ENCODE measurements at places on chromosomes 1 and 21.

- DNase-seq = no peak
Observed at GRCh38 chr1:109438798-109439297, 12.6 kb upstream of the PSMA5 start.

DNA sequence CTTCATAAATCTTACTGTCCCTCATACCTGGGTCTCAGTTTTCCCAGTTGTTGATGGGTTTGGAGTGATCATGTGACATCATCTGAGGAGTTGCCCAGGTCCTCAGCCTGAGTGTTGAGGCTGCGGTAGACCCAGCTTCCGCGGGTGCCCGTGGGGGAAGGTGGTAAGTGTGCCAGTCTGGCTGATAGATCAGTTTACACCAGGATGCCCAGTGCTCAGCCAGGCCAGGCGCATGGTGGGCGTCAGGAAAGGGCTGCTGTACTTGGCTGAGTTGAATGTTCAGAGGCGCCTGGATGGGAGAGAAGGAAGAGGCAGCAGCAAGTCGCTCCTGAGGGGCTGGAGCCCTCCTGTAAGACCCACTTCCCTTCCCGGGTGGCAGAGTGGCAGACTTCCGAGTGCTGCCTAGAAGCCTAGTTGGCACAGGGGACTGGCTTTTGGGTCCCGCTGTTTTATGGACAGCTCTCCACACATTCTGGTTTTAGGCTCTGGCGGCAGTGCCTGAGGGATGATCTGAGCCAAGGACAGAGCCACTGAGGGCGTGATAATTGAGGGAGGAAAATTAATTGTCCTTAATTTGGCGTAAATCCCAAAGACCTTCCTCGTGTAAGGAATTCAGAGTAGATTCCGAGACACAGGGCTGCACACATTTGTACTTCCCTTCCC is 35.8 kb downstream of the PTPRF start:
- DNase-seq = no peak

GRCh38 chr21:41441546-41441945 is 15.5 kb downstream of the MX1 start:
- no peak for DNase-seq

DNA sequence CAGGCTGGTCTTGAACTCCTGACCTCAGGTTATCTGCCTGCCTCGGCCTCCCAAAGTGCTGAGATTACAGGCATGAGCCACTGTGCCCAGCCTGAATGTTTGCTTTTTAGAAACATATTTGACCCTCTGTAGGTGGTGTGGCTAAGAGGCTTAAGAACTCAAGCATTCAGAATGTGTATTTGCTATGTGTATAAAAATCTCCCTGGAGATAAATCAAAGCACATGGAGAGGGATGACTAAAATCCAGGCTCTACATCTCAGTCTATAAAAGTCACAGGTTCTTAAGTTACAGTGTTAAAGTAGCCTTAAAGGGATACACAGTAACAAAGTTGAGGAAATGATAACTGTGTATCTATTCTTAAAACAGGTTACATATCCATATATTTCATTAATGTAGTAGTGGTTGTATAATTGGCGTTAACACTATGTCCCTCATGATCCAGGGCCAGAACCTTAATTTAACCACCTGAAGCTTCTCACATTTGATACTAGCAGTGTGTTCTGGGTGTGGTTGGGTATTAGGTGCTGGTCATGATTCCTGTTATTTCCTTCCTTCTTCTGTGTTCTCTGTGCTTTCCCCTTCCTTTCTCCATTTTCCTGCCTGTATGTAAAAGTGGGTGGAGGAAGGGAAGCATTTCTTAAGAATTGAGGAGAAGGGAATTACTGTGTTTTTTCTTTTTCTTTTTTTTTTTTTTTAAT is 16.2 kb downstream of the GIPC2 start:
- no peak for DNase-seq

DNA sequence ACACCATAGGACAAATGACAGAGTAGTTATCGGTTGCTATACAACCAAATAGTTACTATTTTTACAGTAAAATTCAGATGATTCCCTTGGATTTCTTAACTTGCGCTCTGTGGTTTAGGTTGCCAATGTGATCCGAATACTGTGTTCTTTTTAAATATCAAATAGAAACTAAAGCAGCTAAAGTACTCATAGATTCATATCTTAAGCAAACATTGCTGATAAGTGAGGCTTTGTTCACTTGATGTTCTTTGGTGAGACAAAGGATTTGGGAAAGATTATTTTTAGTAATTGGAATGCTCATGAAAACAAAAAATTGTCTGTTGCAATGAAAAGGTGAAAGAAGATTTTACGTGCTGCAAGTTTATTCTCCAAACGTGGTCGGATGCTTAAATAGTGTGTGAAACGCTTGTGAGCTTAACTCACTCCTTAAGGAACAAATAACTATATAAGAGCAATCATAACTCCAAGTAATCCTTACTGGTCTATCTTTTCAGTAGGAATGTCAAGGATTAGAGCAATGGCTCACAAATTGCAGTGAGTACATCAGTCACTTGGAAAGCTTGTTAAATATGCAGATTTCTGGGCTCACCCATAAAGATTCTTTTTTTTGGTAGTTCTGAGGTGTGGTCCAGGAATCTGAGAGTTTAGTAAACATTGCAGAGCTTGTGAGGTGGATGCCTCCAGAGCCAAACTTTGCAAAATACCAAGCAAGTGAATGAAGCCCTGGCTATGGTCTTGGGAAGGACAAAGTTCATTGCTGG is 31.8 kb upstream of the PDC start:
- DNase-seq = no peak

DNA sequence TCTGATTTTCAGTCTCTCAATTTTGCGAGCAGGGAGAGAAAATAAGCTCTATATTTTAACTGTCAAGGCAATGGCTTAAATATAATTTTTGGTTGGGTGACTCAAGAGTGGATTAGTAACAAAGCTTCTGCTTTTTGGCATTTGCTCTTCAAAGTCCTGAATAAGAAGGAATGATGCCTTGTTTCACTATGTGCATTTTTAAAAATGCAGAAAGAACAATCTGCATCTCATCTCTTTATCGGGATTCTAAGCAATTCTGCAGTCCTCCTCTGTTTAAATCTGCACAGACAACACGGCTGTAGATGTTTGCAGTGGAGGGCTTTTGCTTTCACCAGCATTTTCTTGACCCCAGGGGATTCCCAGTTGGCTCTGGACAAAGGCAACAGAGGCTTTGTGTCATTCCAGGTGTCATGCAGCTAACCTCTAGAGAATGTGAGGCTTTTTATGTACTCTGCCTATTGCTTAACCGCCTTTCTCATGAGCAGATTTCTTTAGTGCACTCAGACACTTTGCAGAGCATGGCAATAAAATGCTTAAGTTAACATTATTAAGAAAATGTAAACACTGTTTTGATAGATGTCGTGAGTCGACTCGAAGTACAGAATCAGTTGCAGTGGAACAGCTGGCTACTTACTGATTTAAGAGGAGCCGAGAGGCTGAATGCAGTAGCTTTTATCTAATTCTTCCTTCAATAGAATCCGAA is 783.2 kb upstream of the NEGR1 start:
- no peak for DNase-seq

DNA sequence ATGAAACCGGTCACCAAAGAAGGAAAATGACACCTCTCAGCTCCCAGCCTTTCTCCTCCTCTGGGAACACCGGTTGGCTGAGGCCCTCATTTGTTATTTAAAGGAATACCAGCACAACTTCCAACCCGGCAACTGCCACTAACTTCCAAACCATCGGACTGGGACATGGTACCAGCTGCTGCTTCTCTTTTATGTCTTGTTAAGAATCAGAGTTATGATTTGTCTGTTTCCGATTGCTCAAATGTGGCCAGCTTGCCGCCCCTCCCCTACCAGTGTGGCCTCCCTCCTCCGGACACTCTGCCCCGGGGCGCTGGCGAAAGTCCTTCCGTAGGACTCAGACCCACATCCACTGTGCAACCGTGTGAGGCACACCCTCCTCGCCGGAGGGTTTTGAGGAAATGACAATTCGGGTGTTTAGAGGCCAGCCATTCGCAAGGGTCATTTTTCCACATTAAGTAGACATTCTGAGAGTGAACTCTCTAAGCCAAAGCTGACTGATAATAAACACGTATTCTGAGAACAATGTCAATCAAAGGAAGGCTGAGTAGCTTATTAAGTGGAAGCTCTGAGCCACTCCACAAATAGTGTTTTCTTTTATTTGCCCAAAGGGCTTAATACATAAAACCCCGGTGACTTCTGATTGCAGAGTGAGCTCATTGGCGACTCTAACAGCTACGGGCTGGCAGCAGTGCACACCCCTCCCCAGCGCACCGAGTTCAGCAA is 5.5 kb downstream of the RIPK4 start:
- DNase-seq = no peak

GRCh38 chr21:15928686-15929425 is 199.1 kb downstream of the USP25 start:
- DNase-seq = no peak

DNA sequence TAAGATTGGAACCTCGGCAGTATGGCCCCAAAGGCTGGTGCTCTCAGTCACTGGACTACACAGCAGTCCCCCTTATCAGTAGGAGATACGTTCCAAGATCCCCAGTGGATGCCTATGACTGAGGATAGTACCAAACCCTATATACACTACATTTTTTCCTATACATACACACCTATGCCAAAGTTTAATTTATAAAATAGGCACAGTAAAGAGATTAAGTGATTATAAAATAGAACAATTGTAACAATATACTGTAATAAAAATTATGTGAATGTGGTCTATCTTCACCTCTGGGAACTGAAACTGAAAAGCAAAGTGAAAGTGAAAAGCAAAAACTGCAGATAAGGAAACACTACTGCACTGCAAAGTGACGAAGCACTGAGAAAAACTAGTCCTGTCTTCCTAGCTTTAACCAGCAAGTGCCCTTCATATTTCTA is 96.8 kb downstream of the INTS7 start:
- DNase-seq = no peak

DNA sequence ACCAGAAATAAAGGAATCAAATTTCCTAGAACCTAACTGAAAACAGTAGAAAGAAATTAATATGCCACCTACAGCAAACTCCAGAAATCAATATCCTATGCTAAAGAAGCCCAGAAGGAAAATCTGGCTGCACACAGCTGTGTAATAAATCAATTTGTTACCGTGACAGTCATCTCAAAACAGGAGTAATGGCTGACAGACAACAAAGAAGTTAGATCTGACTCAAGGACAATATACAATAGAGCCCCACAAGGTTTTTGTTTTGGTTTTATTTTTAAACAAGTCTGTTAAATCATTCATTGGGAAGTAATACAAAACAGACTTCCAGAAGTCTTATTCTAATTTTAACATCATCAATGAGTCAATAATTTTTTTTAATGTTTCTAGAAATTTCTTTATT is 168.4 kb downstream of the RERE start:
- DNase-seq = no peak

- DNase-seq = no peak
Observed at GRCh38 chr21:33359446-33359845, 34.7 kb downstream of the IFNAR1 start.

DNA sequence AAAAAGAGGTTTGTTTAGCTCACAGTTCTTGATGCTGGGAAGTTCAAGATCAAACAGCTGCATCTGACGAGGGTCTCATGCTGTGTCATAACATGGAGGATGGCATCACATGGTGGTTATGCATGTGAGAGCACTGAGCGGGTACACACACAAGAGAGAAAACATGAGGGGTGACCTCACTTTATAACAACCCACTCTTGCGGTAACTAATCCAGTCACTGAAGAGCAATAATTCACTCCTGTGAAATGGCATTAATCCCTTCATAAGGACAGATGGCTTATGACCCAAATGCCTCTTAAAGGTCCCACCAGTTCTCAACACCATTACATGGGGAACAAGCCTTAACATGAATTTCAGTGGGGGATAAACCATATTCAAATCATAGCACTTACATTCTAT is 23.2 kb upstream of the CHIT1 start:
- no peak for DNase-seq

DNA sequence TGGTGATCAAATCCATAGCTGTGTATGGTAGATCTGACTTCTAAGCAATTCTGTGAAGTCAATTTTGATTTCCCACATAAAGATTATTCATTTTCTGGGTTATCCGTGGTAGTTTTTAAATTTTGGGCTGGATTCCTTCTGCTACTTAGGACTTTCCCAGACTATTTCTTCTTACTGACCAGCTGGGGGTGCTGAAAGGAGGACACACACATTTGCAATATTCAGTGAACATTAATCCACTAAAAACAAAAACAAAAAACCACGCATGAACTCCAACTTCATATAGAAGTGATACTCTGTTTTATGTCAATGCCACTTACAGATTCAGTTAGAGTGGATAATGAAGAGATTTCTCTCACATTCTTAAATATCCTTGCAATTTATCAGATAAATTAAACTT is 105.4 kb downstream of the KCTD3 start:
- no peak for DNase-seq

GRCh38 chr1:54952950-54953718 is 27.3 kb upstream of the TMEM61 start:
- DNase-seq = no peak

- peak; percentile 39 for DNase-seq
Observed at GRCh38 chr1:181180407-181181031, 92.0 kb downstream of the IER5 start.

- no peak for DNase-seq
Observed at GRCh38 chr1:99784809-99785255, 18.4 kb upstream of the FRRS1 start.

- DNase-seq = no peak
Observed at GRCh38 chr1:160880216-160880615, 4.8 kb downstream of the ITLN1 start.

- no peak for DNase-seq
Observed at GRCh38 chr1:38505944-38506343, 353.6 kb downstream of the RRAGC start.

GRCh38 chr1:169648709-169649108 is 18.8 kb upstream of the SELP start:
- no peak for DNase-seq

DNA sequence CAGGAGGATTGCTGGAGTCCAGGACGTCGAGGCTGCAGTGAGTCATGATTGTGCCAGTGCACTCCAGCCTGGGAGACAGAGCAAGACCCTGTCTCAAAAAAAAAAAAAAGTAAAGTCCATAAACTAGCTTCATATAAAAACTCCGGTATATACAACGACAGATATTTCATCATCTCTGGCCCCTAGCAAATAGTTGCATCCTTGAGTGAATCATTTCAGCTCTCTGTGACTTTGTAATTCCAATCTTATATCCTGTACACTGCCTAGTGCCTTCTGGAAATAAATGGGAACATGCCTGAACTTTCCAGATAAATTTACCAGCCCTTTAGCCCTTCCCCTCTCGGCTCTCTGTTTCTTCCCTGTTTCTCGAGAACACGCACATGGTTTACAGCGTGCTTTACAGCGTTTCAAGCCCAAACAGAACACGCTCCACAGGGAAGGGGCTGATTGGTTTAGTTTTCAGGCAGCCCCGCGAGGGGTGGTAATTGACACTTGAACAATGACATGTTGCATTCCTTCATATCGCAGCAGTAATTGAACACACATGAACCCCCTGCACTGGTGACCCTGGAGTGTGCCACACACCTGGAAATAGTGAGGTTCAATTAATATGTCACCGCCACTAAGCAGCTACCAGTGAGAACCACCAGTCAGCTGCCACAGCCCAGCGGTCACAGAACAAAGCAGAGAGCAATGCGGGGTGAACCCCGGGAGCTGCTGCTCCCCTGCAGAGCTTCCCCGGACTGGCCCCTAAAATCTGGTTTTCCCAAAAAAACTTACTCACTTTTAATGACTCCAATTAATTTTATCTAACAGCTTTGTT is 35.7 kb upstream of the SIM2 start:
- no peak for DNase-seq

GRCh38 chr1:89142160-89142559 is 16.2 kb upstream of the GBP2 start:
- no peak for DNase-seq

All from occipital lobe (tissue), 3 donors.